Occipital lobe (tissue), 3 donors: ENCODE measurements at places on chromosomes 3 and 15.

GRCh38 chr15:57526076-57526475 lies 65.6 kb upstream of the MYZAP start:
- DNase-seq, result no peak

- DNase-seq, result no peak
Measured at GRCh38 chr3:128458746-128459460, 7.8 kb downstream of the DNAJB8 start.

GRCh38 chr3:169430707-169431404 lies 232.7 kb downstream of the MECOM start:
- DNase-seq, result no peak

- no peak for DNase-seq
Measured at GRCh38 chr3:190306513-190307163, 15.6 kb downstream of the CLDN1 start.

- no peak for DNase-seq
Measured at GRCh38 chr3:18247776-18248310, 177.3 kb downstream of the SATB1 start.

DNA sequence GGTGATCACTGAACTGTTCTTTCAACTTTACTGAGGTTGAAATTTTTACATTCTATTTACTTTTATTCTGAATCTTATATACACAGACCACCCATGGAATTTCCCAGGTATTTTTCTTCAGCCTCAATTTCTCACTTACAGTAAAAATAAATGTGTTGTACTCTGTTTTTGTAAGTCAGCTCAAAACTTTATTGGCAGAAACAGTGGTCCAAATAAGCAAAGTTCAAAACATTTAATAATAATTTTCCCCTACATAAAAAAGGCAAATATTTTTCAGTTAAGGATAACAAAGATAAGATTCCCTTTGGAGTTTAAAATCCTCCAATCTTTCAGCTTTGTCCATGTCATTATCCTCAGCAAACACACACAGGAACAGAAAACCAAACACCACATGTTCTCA lies 738.0 kb downstream of the FHIT start:
- DNase-seq, result no peak

DNA sequence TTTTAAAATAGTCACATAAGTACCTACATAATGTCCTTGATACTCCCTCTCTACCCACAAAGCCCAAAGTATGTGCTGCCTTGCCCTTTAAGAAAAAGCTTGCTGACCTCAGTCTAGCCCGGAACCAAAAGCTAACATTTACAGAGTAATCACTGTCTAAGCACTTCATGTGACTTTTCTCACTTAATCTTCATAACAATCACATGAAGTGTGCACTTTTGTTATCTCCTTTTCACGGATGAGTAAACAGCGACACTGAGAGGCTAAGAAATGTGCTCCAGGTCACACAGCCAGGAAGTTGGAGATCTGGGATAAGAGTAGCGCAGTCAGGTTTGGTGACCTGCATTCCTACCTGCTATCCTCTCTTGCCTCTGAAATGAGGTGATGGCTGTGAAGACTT lies 194.0 kb downstream of the ITPR1 start:
- no peak for DNase-seq

DNA sequence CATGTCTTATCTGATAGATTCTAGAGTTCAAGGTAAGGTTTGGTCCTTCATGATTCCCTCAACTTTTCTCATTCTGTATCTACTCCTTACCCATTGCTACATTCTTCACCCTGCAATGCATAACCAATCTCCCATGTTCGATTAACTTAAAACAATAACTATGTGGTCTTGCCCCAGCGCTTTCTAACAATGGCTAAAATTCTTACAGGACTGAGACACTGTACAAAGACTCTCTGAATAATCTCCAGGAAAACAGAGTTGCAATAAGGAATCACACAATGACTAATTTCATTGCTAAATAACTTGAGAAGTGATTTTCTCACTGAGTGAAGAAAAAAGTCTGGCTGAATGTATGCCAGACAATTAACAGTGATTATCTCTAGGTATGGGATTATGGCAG lies 69.6 kb upstream of the FAM174B start:
- DNase-seq, result no peak

- no peak for DNase-seq
Measured at GRCh38 chr3:133408961-133409360, 9.1 kb downstream of the BFSP2 start.

DNA sequence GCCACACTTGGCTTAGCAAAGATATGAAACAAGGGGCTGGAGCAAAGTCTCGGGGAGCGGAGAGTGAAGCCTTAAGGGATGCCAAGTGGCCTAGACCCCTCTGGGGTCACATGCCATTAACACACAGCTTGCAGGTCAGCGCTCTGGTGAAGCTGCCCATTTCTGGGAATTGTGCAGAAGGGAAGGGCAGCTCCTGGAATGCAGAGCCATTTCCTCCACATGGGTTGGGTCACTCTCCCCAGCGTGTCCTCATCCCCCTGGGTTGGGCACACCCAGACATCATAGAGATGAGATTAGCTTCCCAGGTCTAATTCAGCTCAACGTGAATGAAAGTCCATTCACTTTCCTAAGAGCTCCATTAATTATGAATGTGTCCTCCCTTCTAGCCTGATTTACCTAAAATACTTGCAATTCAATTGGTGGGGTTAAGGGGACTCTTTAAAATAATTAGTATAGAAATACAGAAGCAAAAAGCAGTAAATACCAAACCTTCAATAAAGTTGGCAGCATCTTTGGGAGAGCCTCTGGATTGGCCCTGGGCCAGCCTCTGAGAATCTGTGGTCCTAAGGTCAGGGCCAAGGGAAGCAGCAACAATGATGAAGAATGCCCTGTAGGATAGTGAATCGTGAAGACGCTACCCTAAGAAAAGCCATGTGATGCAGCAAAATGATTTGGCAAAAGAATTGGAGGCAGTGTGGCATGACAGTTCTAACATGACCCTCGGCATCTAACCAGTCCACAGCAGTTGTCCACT lies 17.8 kb downstream of the MRAS start:
- DNase-seq, result no peak

DNA sequence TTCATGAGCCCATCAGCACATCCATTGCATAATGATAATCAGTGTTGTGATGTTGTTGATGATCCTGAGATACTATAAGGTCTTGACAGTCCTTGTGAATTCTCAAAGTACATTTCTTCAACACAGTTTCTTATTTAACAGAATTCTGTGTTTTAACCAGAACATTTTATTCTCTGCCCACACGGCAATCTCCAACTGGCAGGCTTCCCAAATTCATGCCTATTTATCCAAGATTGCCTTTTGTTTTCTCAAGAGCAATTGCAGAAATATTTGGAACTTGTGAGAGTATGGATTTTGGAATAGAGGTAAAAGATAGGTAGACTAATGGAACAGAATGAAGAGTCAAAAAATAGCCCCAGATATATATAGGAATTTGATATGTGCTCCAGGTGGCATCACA lies 116.0 kb downstream of the UACA start:
- DNase-seq, result no peak

- DNase-seq, result no peak
Measured at GRCh38 chr3:137217733-137218132, 259.9 kb downstream of the IL20RB start.

GRCh38 chr3:155385896-155386625 lies 92.6 kb upstream of the STRIT1 start:
- DNase-seq, result no peak

GRCh38 chr15:93107646-93108045 lies 18.6 kb upstream of the RGMA start:
- DNase-seq, result no peak

DNA sequence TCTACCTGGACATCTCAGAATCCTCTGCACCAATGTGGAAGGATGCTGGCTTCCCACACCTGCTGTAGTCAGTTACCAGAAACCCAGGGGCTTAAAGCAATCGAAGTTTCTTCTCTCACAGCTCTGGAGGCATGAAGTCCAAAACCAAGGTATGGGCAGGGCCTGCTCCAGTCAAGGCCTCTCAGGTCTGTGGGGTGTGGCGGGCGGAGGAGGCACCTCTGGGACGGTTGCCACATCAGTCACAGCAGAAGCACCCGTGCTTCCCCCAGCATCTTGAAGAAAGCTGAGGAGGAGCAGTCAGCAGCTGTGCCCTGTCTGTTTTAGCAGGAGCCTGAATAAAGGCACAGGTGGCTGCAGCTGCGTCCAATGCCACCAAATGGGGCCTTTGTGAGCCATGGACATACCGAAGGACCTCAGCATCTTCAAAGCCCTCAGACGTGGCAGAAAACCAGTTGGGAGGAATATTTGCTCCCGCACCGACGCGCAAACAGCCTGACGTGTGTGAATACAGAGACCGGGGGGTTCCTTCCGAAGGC lies 68.9 kb downstream of the TFRC start:
- no peak for DNase-seq

GRCh38 chr3:178437236-178437635 lies 99.0 kb upstream of the KCNMB2 start:
- DNase-seq, result no peak

GRCh38 chr15:99436542-99437314 lies 129.1 kb upstream of the MEF2A start:
- DNase-seq, result no peak

GRCh38 chr15:80526556-80527340 lies 122.6 kb downstream of the ARNT2 start:
- DNase-seq, result no peak

GRCh38 chr3:111858642-111859041 lies 423 bp upstream of the PHLDB2 start:
- no peak for DNase-seq

DNA sequence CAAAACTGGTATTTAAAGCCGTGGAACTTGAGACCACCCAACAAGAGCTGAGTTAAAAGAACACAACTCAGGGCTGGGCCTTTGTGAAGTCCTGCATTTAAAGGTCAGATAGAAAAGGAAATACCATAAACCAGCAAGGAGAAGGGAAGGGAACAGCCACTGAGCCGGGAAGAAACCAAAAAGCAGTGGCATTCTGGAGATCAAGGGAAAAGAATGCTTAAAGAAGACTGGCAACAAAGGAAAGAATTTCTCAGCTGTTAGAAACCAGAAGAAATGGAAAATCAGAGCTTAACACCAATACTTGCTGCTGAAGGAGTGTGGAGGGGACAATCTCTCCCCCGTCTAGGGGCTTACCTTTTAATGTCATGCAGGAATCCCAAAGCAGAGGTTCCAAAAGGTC lies 247.4 kb upstream of the CHRNA7 start:
- DNase-seq, result no peak

- no peak for DNase-seq
Measured at GRCh38 chr3:185934174-185934557, 3.6 kb downstream of the TRA2B start.

- no peak for DNase-seq
Measured at GRCh38 chr3:61679026-61679425, 117.7 kb downstream of the PTPRG start.

DNA sequence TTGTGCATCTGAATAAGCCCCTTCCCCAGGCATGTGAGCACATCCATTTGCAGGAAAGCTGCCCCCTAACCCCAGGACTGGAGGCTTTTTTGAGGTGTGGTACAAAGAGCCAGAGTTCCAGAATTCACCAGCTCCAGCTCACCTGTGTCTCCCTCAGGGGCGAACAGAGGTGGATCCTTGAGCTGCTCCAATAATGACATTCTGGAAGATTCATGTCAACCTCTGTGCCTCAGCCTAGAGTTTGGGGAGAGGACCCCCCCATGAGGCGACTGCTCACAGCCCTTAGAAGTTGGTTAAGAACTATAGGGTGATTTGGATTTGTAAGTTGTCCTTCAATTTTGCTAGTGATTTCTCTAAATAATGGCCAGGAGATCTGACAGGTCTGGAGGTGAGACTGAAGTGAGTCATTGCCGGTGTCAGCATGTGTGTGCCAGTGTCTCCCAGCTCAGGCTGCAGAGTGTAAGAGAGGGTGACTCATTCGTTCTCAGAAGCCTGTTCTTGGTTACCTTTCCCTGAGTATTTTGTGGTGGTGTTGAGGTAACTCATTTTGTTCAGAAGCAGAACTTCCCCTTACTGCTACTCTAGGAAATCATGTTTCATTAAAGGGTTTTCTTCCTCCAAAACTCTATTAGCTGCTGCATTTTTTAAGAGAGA lies 136.9 kb upstream of the TOPAZ1 start:
- no peak for DNase-seq

GRCh38 chr15:60464836-60465630 lies 13.9 kb downstream of the ICE2 start:
- no peak for DNase-seq

DNA sequence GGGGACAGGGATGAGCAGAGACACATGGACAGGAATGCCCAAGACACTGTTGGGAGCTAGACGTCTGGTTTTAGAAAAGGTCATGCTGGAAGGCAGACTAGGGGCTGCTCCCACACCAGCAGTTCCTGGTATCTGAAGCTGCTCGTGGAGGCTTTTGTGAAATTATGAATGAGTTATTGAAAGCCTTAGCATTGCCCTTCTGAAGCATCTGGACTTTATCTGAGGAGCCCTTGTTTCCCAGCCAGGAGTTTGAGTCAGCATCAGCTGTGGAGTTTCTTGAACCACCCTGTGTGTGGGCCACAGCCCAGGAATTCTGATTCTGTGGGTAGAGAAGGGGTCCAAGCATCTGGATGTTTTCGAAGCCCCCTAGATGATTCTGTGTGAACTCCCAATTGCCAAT lies 258.7 kb downstream of the SLCO3A1 start:
- DNase-seq, result peak; percentile 14

DNA sequence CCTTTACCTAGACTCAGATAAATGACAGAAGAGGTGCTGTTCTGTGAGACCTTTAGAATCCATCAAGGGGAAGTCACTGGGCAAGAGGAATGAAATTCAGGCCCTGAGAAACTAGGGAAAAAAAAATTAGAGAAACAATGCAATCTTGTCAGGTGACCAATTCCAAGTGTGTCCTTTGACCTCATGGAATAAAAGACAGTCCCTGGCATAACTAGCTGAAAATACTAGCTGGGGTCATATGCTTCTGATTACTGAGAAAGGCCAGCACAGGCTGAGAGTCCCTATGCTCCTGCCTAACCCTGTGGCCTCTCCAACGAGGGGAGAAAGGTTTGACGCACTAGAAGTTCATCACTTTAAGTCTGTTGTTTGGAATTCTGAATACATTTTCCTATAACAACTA lies 167.3 kb downstream of the XXYLT1 start:
- no peak for DNase-seq

DNA sequence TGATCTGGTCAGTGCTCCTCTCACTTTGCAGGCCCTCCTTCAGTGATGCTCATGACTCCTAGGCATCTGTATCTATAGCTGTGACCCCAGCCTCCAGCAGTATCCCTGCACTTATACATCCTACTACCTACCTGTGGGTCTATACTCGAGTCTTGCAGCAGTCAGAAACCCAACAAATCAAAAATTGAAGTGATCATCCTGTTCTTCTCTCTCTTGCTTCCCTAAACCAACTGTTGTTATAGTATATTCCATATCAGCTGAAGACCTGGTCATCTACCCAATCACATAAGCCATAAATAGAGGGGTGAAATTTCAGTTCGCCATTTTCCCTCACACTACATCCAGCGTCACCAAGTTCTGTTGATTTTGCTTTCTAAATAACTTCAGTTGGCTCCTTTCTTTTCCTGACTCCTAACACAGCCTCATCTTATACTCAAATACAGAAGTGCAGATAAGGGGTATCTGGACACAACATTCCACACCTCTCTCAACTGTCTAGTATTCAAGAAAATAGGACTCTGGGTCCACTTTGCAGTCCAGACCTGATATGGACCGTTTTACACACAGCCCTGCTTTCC lies 25.9 kb upstream of the SRPRB start:
- no peak for DNase-seq
